Posterior vena cava (tissue), 2 donors: ENCODE measurements at places on chromosomes 12 and 14. TPM values are rescaled to one million over a fixed set of nuclear protein-coding genes. Genes with fewer than 3 reads are reported as not detected.
A peak's percentile ranks its signal among the peaks of the same experiment; 100 is the strongest.

- DNase-seq: no peak
Observed at GRCh38 chr14:36619853-36620252, 37.4 kb upstream of the NKX2-8 start.

DNA sequence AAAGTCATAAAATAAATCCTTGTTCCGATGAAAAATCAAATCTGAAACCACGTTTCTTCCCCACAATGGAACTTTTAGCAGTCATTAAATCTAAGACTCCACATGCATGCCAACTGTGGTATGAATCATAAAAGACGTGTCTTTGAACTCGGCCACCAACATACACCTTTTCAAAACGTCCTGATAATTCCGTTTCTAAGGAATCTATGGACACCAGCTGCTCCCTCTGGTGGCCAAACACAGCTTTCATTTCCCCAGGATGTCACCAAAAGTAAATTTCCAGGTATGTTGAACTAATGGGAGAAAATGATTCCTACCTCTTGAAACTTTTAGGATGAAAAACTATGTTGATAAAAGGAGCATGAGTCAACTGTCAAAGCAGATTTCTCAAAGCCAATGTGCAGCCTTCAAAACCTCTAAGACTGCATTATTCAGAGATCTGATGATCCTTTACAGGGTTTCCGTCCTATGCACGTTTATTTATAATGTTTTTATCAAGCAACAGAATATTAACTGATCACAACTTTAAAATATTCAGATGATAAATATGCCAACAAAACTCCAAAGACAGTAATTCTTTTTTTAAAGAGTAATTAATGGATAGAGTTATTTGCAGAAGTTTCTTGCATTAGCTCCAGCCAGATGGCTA, 96.2 kb downstream of the CIT start:
- DNase-seq: no peak

DNA sequence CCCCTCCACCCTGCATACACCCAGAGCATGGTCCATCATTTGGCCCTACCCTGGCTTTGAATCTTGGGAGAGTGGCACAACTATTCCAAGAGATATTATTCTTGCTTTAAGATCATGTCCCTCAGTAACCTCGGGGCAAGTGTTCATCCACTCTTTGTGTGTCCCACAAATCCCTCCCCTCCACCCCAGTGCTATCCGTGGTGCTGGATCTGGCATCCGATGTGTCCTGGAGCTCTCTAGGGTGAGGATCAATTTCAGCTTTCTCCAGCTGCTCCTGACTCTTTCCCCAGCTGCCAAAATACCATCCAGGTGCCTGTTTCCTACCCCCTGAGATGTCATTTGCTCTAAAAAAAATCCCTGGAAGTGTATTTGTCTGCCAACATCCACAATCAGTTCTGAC, 64.8 kb upstream of the CMKLR1 start:
- no peak for DNase-seq

- DNase-seq: no peak
Observed at GRCh38 chr14:96121660-96122395, 82.7 kb downstream of the C14orf132 start.

DNA sequence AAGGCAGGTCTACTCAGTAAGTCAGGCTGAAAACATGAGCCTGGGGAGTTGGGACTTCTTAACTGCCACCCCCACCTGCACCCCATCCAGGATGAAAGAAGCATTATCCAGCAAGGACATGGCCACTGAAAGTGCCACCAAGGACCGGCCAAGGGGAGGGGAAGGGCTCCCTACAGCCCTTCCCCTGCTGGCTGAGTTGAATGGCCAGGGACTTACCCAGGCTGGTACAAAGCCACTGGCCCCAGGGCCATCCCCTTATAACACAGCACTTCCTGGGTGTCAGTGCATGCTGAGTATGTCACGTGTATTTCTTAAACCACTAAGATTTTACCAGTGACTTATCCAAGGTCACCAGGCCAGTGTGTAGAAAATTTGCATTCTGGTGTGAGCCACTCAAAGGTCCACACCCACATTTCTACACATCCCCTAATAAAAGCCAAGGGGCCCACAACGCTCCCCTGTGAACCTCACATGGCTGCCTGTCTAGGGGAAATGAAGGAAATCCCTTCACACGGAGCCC, 29.3 kb upstream of the ZFP36L1 start:
- DNase-seq: no peak

- no peak for DNase-seq
Observed at GRCh38 chr12:13365748-13366366, 169.3 kb downstream of the EMP1 start.

- no peak for DNase-seq
Observed at GRCh38 chr12:40106655-40107054, 774 bp upstream of the SLC2A13 start.

DNA sequence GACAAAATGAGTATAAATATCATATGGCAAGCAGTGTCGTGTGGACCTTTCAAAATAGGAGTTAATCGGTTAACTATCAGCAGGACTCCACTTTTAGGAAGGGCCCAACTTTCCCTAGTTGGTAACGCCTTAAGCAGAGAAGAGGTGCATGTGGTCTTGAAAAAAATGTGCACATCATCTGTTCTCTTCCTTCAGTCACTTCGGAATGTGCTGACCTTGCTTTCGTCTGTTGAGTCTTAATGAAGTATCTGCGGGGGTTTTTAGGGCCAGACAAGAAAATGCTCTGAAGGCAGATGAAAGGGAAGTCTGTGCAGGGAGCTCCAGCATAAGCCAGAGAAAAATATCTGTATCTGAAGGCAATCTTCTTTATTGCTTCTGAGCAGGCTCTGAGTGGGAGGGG, 185.2 kb downstream of the AEBP2 start:
- DNase-seq: no peak

- DNase-seq: no peak
Observed at GRCh38 chr14:68982581-68982980, 3.5 kb upstream of the ACTN1 start.

DNA sequence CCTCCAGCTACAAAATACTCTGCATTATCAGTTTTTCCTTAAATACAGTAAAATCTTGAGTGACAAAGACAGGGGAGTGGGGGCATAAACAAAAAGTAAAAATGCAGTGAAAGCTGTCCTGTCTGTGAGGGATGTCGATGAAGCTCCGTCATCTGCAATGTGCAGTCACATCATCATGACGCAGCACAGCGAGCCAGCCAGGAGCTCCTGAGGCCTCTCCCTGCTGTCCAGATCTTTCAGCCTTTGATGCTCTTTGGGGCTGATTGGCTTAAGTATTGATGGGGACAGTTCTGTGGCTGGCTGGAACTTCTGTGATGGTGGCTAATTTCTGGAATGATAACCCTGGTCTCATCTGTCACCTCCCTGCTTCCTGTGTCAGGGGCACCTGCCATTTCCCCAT, 54.6 kb upstream of the TRAF3 start:
- no peak for DNase-seq

DNA sequence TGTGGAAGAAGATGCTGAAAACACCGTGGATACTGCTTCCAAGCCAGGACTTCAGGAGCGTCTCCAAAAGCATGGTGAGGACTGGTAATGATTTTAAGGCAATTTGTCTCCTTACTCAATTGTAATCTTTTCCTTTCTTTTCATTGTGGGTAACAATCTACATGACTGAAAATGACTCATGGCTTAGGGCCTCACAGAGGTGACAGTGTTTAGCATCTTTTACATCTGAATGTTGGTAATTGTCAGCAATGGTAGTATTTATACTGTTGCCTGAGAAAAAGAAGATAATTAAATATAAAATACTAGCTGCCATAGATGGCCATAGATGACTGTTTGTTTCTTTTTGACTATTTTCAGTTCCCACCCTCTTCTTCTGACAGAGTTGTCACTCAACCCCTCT, 31.6 kb downstream of the TULP3 start:
- DNase-seq: no peak

DNA sequence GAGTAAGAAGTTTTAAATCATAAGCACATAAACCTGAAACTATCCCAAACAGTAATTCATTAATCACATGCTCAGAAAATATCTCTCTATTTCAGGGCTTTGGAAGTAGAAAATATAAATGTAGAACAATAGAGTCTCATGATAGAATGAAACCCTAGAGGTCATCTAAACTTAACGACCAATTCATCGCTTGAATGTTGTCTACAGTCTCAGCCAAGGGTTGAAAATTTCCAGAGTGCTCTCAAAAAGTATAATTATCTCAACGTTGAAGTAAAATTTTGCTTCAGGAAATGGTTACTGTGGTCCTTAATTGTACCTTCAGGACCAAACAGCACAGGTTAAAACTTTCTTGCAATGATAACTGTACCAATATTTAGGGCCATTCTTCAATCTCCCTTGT, 1053.6 kb upstream of the SEL1L start:
- no peak for DNase-seq

GRCh38 chr14:69684461-69685217, 73.2 kb downstream of the SUSD6 start:
- DNase-seq: peak; percentile 83

GRCh38 chr14:87066221-87066817, 926.7 kb downstream of the GALC start:
- DNase-seq: no peak

GRCh38 chr14:61477712-61478462, 156.5 kb downstream of the PRKCH start:
- peak; percentile 88 for DNase-seq

GRCh38 chr14:61525293-61526011, 169.9 kb upstream of the HIF1A start:
- peak; percentile 88 for DNase-seq

DNA sequence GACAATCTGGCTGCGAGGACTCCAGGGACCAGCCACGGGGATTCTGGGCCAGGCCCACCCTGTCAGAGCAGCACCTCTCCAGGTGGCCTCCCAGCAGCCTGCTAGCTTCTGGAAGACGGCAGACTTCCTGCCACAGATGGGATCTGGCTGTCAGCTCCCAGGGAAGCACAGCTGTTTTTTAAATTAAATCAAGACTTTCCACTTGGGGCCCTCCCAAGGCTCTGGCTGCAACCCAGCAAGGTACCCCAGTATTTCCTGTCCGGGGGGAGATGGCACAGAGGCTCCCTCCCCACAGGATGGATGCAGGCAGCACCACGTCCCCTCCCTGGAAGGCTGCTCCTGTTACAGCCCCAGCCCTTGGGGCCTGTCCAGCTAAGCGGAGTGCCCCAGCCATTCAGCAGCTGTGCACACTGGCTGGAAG, 56.9 kb downstream of the ACTN1 start:
- no peak for DNase-seq

INHBC gene
- total RNA-seq: not detected

PGF gene
- 11.2 TPM for total RNA-seq

PTCSC3 gene
- total RNA-seq: not detected

ITGA7 gene
- total RNA-seq: 497 TPM

TAS2R42 gene
- not detected for total RNA-seq

ST8SIA1 gene
- total RNA-seq: 2.8 TPM

RFX4 gene
- not detected for total RNA-seq

C12orf50 gene
- not detected for total RNA-seq

ADAM21 gene
- not detected for total RNA-seq

TUNAR gene
- not detected for total RNA-seq
